ENCODE measurements at places on chromosomes 16 and 17.

- DNase-seq = no peak
These were observed 23.8 kb downstream of the PDILT start for GRCh38 chr16:20380782-20381181.

DNA sequence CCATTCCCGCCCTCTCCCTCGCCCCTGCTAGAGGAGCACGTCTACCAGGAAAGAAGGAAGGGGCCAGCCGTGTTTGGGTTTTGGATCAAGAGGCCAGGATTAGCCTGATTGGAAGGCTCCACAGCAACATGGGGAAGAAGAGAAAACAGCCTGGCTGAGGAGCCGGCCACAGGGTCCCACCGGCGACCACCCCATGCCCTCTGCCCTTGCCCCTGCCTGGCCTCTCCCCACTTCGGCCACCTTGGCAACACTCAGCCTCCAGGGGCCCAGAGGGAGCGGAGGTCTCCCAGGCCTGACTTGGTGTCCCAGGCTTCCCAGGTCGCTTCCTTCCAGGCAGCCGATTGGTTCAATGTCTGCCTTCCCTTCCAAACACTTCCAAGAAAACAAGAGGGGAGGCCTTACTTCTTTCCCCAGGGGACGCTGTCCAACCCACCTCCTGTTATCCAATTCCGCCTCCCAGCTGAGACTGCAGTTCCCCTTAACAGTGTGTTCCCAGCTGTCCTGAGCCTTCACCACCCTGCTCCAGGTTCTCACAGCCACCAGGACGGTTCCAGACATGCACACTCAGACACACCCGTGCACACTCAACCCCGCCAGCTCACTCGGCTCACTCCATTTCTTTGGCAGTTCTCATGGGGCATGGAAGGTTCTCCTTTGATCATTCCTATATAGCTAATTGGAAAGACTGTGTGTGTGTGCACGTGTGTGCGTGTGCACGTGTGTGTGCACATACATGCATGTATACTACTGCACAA is 65.4 kb downstream of the RBFOX3 start:
- no peak for DNase-seq

- DNase-seq = no peak
These were observed 37.6 kb downstream of the RNF112 start for GRCh38 chr17:19448341-19449268.

DNA sequence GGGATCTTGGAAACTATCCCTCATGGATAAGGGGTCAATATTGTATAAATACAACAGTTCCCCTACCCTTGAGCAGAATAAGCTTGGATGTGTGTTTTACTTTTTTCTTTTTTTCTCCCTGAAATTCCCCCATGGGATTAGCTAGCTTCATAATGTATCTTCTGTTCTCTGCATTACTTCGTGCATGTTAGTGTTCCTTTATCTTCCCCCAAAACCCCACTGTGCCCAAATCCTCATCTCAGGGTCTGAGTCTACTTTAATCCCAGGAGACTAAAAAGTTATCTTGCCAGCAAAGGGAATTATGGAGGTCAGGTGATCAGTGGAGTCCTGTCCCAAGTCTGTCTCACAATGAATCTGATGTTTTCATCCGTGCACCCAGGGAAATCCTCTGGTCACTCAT is 217.5 kb upstream of the CNTNAP4 start:
- DNase-seq = no peak

- DNase-seq = no peak
These were observed 661 bp downstream of the RFWD3 start for GRCh38 chr16:74666010-74666421.

GRCh38 chr16:84898447-84898846 is 78.7 kb downstream of the CRISPLD2 start:
- DNase-seq = no peak

GRCh38 chr16:57734925-57735754 is 430 bp upstream of the KATNB1 start:
- peak; percentile 87 for DNase-seq

DNA sequence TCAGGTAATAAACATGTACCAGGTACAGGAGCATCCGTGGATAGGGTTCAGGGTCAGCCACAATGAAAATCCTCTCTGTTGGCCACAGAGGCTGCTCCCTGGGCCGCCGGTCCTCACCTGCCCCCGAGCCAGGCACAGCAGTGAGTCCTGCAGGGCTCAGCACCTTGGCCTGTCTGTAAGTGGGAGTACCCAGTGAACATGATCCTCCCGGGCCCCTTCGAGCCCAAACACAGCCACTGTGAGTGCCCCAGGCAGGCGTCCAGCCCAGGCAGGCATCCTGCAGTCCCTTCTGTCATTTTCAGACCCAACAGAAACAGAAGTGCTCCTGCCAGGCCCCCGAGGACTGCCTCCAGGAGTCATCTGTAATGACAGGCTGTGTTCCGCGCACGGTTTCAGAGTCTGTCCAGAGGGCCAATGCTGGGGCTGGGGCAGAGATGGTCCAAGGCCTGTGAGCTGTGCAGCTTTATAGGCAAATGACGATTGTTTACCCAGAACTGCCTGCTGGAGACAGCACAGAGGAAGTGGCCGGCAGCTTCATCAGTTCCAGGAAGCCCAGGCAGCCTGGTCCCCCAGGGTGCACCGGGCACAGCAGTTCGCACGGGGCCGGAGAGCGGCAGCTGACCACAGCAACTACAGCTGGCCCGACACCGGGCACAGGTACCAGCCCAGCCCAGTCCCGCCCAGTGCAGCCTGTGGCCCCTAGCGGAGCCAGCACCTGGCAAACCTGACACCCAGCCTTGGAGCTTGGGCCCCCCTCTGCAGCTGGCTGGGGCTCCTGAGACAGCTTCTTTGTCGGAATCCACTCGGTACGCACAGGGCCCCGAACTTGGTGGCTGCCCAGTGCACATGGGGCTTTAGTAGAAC is 13.2 kb downstream of the SLC7A5 start:
- DNase-seq = no peak

DNA sequence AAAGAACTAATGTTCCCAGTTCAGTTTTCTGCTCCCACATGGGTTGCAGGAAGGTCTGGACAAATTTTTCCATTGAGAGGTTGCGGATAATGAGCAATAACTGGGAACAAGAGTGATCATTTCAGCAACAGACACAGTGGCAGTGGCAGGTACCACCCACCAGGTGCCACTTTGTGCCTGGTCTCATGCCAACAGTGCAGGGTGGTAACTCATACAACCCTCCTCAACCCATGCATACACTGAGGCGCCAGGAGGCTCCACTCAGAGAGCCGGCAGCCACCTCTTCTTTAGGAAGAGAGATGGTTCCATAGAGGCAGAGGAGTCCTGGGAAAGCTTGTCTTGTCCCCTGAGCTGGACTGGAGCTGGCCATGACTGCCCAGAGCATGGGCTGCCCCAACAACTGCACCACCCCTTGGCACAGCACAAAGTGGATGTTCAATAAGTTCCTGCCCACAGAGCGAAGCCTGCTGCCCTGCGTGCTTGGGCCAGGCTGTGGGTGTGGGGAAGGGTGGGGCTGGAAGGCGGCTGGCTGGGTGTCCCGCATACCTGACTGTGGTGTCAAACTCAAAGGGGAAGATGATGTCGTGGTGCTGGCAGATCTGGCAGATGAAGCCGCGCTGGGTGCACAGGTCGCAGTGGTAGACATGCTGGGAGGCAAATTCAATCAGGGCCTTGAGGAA is 6.4 kb upstream of the ARHGAP27 start:
- DNase-seq = no peak

- no peak for DNase-seq
These were observed 55.9 kb downstream of the DYNLRB2 start for GRCh38 chr16:80596507-80597207.

GRCh38 chr17:70905796-70906195 is 736.5 kb downstream of the KCNJ2 start:
- DNase-seq = no peak

DNA sequence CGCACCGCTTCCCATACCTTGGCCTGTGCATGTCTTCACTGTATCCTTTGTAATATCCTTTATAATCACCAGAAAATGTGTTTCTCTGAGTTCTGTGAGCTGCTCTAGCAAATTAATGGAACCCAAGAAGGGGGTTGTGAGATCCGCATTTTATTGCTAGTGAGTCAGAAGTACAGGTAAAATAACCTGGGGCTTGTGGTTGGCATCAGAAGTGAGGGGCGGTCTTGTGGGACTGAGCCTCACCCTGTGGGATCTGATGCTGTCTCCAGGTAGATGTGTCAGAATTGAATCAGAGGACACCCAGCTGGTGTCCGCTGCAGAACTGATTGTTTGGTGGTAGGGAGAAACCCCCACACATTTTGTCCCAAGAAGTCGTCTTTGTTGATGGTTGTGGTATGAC is 382.4 kb downstream of the SNX29 start:
- no peak for DNase-seq

- DNase-seq = peak; percentile 15
These were observed 744 bp downstream of the CMIP start for GRCh38 chr16:81445143-81445961.

DNA sequence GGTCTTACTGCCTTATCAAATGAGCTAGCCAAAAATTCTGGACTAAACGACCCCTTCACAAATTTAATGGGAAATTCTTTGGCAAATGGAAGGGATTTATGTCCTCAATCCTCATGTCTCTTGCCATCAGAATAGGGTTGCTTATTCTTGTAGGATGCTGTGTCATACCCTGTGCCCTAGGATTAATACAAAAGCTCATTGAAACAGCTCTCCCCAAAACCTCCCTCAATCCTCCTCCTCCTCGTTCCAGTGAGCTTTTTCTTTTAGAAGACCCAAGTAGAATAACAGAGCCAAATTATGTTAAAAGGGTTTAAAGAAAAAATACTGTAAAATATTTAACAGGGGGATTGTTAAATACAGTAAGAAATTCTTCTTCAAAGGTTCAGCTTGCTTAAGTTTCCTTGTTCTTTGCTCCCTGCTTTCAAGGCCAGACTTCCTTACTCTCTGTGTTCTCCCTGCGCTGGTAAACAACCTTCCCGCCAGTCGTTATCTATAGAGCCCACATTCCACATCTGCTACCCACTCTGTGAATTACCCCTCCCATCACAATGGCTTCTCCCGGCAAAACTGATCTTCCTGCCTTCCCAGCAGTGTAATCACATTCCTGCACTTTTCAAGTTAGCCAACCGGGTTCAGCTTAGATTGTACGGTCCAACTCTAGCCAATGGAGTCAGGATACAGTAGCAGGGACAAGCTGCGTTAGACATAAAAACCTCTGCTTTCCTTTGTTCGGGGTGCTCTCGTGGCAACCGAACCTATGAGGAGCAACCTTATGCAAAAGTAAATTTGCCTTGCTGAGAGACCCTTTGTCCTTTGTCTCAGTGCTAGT is 9.7 kb downstream of the HPR start:
- no peak for DNase-seq

- no peak for DNase-seq
These were observed 220.6 kb downstream of the HS3ST4 start for GRCh38 chr16:25912321-25912720.

- DNase-seq = no peak
These were observed 79.8 kb downstream of the ZNF423 start for GRCh38 chr16:49776085-49776595.

- DNase-seq = no peak
These were observed 21.0 kb downstream of the KSR1 start for GRCh38 chr17:27477050-27477888.

- no peak for DNase-seq
These were observed 13.1 kb downstream of the SLC47A2 start for GRCh38 chr17:19703106-19703827.

- no peak for DNase-seq
These were observed 1.2 kb downstream of the GRB2 start for GRCh38 chr17:75404223-75404730.

- no peak for DNase-seq
These were observed 12.5 kb upstream of the NKD1 start for GRCh38 chr16:50535506-50536257.

GRCh38 chr17:7834542-7834956 is 532 bp downstream of the KDM6B start:
- no peak for DNase-seq

DNA sequence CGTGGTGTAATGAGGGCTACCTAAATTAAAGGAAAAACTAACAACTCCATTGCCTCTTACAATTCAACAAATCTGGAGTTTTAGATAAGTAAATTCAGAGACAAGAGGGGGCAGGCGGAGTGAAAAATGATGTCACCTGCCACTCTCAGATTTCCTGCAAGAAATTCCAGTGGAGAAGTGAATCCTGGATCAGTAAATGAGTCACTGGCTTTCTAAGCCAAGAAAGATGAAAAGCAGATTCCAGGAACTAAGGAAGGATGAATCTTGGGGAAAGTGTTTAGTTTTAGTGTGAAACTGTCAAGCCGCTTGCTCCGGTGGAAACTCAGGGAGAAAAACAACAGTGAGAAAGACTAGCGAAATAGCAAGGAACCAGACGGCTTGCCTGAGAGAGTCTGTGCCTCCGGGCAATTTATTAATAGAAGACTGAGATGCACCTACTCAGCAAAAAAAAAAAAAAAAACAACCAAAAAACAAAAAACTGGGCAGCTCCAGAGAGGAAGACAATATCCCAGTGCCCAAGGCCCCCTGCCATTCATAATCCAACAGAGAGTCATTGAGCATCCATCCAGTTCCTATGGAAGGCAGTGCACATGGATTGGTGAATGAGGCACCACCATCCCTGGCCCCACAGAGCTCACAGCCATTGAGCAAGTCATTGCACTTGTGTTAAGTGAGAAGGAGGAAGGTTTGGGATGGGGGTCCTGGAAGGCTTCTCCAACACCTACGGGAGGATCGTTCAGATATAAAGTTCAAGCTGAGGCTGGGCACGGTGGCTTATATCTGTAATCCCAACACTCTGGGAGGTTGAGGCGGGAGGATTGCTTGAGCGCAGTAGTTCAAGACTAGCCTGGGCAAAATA is 12.1 kb upstream of the RIPOR1 start:
- DNase-seq = no peak

DNA sequence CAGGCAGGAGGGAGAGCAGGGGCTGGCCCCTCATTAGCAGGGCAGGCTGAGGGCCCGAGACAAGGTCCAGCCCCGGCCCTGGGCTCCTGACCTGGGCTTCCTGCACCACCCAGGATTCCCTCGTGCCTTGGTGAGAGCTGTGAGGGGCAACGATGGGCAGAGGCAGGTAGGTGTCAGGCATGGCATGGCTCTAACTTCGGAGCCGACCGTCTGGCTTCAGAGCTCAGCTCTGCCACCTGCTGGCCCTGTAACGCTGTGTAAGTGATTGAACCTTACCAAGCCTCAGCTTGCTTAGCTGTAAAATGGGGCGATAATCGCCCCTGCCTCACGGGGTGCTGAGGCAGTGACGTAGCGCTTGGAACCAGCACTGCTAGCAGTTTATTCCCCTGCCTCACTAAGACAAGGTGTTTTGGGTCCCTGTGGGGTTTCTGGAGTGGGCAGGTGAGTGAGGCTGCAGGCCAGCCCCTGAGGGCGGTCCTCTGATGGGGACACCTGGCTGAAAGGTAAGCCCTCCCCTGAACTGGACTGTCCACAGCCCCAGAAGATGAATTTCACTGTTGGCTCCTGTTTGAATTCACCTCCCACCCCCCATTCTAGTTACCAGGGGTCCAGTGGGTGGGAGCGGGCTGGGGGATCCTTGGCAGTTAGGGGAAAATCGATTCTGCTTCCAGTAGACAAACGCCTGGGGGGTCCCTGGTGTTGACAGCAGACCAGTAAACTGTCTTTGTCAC is 184.8 kb upstream of the GSE1 start:
- DNase-seq = no peak

DNA sequence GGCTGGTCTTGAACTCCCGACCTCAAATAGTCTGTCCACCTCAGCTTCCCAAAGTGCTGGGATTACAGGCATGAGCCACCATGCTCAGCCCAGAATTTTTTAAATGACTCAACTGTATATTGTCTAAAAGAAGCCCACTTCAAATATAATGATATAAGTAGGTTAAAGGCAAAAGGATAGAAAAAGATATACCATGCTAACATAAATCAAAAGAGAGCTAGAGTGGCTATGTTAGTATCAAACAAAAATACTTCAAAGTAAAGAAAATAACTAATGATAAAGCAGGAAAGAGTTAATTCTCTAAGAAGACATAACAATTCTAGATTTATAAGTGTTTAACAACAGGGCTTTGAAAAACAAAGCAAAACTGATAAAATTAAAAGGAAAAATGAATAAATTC is 13.3 kb upstream of the MPO start:
- no peak for DNase-seq
